ENCODE measurements at places on chromosomes 5 and 9.

GRCh38 chr5:132277256-132277655 lies 16.9 kb upstream of the SLC22A4 start:
- H3K27me3 ChIP-seq, result peaks cover 21% of the 10 kb centered on the region
- peaks cover 6% of the 10 kb centered on the region for H3K4me1 ChIP-seq
- H3K4me3 ChIP-seq, result no peak overlapping the region
- no peak for DNase-seq
- no peak overlapping the region for H3K27ac ChIP-seq
- no peaks in the 10 kb centered on the region for H3K36me3 ChIP-seq

- no peaks in the 10 kb centered on the region for H3K4me1 ChIP-seq
- H3K4me3 ChIP-seq, result no peak overlapping the region
- H3K27ac ChIP-seq, result no peak overlapping the region
- no peak for DNase-seq
These were observed 20.5 kb upstream of the TXN start for GRCh38 chr9:110276781-110277180.

GRCh38 chr9:33124751-33125381 lies 42.3 kb downstream of the B4GALT1 start:
- no peak overlapping the region for H3K4me3 ChIP-seq
- no peak for DNase-seq
- H3K36me3 ChIP-seq, result peaks cover 62% of the 10 kb centered on the region
- peak overlapping the region; percentile 2 for H3K27ac ChIP-seq

DNA sequence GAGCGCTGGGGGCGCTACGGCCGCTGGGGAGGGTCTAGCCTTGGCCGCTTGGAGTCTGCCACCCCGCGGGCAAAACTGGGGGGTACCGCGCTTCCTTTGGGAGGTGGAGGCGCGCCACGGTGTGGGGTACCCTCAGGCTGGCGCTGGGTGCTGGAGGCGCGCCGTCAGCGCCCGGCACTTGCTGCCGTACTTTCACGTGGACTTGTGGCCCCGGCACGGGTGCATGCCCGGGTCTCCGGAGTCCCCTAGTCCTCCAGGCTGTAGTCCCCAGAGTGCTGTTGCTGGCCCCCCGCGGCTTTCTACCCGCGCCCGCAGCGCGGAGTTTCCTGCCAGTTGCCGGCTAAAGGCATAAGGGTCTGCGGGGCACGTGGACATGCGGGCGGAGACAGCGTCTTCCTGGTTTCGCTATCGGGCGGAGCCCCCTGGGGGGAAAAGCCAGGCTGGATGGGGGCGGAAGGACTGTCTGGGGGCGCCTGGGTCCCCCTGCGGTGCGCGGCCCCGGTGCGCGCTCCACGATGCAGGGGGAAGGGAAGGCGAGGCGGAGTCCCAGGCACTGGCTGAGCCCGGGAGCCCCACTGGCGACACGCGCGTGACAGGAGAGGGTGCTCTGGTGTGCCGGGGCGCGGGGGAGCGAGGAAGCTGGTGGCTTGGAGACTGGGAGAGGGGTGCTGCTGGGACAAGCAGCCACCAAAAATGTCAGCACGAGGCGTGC lies 666 bp downstream of the PPARGC1B start:
- H3K27ac ChIP-seq, result no peak overlapping the region
- DNase-seq, result peak; percentile 47
- H3K27me3 ChIP-seq, result peaks cover 10% of the 10 kb centered on the region
- peaks cover 4% of the 10 kb centered on the region for H3K4me1 ChIP-seq
- H3K36me3 ChIP-seq, result no peaks in the 10 kb centered on the region
- peak overlapping the region; percentile 82 for H3K4me3 ChIP-seq

- H3K4me1 ChIP-seq, result no peaks in the 10 kb centered on the region
- no peak overlapping the region for H3K4me3 ChIP-seq
- DNase-seq, result no peak
- no peaks in the 10 kb centered on the region for H3K36me3 ChIP-seq
These were observed 142.4 kb downstream of the YIPF5 start for GRCh38 chr5:144028058-144028457.

GRCh38 chr9:127058645-127059021 lies 63.8 kb downstream of the ANGPTL2 start:
- no peak overlapping the region for H3K4me3 ChIP-seq
- DNase-seq, result no peak
- peaks cover 28% of the 10 kb centered on the region for H3K4me1 ChIP-seq
- H3K36me3 ChIP-seq, result no peaks in the 10 kb centered on the region

DNA sequence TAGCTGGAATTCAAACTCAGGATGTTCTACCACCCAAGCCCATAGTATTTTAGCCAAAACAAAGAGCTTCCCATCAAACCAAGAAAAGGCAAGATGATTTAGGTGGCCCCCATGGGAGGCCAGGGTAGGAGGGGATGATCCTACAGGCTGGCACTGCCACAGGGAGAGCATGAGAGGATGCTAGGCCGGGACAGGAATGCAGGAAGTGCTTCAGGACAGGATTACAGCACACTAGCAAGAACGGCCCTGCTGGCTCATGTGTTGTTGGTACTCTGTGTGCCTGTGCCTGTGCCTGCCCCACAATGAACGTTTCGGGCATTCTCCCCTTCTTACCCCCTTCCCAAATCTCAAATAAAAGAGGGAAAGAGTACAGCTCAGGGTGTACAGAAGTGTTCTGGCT lies 110.7 kb upstream of the TRIM32 start:
- no peak overlapping the region for H3K4me3 ChIP-seq
- no peak for DNase-seq
- no peaks in the 10 kb centered on the region for H3K27me3 ChIP-seq
- H3K4me1 ChIP-seq, result no peaks in the 10 kb centered on the region
- no peak overlapping the region for H3K27ac ChIP-seq
- no peaks in the 10 kb centered on the region for H3K36me3 ChIP-seq

DNA sequence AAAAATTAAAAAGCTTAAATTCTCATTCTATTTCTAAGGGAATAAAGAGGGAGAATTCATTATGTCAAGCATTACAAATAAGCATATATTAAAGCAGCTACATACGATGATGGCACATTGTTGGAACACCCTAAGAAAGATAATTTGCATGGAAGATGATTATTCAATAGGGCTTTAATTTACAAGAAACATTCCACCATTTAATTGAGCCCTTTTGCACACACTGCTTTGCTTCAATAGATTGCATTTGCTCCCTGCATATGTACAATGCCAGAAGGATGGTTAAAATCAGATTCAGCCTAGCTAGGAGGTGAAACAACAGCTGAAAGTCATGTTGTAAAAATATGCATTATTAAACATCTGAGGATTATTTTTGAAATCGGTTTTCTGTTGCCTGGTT lies 21.8 kb downstream of the KIAA1958 start:
- no peak for DNase-seq
- H3K4me1 ChIP-seq, result no peaks in the 10 kb centered on the region

GRCh38 chr9:97907046-97907445 lies 15.3 kb downstream of the TRMO start:
- peak overlapping the region; percentile 99 for H3K27ac ChIP-seq
- peaks cover 50% of the 10 kb centered on the region for H3K36me3 ChIP-seq
- H3K27me3 ChIP-seq, result no peaks in the 10 kb centered on the region

- peak overlapping the region; percentile 68 for H3K4me3 ChIP-seq
- H3K4me1 ChIP-seq, result peaks cover 12% of the 10 kb centered on the region
- no peak for DNase-seq
- peaks cover 9% of the 10 kb centered on the region for H3K27me3 ChIP-seq
- H3K36me3 ChIP-seq, result no peaks in the 10 kb centered on the region
These were observed 90.3 kb downstream of the MRPL36 start for GRCh38 chr5:1709171-1709803.

GRCh38 chr5:27474047-27474309 lies 435.6 kb upstream of the CDH9 start:
- DNase-seq, result no peak
- no peaks in the 10 kb centered on the region for H3K36me3 ChIP-seq
- H3K27me3 ChIP-seq, result no peaks in the 10 kb centered on the region
- H3K4me1 ChIP-seq, result no peaks in the 10 kb centered on the region
- H3K4me3 ChIP-seq, result no peak overlapping the region
- H3K27ac ChIP-seq, result no peak overlapping the region

DNA sequence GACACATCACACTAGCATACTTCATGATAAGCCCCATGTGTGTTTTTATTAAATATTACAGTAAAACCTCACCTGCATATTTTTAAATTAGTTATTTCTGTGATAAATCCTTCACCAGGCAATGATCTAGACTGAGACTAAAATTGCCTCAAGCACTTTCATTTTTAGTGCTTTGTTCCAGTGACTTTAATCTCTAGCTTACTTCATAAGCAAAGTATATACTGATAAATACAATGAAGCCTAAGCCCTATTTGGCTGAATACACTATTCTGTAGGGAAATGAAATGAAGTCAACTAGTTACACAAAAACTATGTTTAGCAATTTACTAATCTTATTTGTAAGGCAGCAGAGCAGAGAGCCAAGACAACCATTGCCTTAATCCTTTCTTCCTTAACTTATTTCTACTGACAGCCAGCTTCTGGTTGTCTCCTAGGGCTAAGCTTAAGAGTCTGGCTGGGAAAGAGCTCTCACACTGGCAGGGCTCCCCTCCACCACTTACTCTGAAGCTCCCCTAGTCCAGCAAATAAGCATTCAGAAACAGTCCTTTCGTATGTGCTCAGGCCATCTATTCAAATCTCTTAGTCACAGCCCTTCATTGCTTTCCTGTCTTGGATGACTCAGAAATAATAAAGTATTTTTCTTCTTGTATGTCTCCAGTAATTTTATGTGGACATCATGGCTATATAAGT lies 31.4 kb upstream of the MTAP start:
- no peaks in the 10 kb centered on the region for H3K36me3 ChIP-seq
- no peak for DNase-seq
- no peaks in the 10 kb centered on the region for H3K4me1 ChIP-seq
- no peak overlapping the region for H3K27ac ChIP-seq
- peaks cover 50% of the 10 kb centered on the region for H3K27me3 ChIP-seq
- H3K4me3 ChIP-seq, result no peak overlapping the region

DNA sequence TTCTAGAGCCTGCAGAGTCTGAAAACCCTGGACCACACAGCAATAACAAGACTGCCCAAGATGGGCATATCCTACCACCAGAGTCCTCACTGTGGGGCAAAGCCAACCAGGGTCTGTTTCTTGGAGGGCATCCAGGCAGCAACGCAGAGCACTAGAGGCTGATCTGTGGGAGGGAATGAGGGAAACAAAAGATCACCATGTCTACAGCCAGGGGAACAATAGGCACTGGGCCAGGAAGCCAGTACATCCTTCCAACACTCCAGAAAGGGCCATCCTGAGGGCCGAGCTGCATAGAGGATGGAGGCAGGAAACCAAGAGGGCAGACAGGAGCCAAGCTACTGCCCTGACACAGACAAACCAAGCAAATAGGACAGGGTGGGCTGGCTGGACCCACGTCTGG lies 416.1 kb upstream of the IRX4 start:
- no peak for DNase-seq
- no peaks in the 10 kb centered on the region for H3K27me3 ChIP-seq
- no peaks in the 10 kb centered on the region for H3K36me3 ChIP-seq
- no peak overlapping the region for H3K27ac ChIP-seq
- H3K4me1 ChIP-seq, result no peaks in the 10 kb centered on the region
- H3K4me3 ChIP-seq, result no peak overlapping the region

- no peaks in the 10 kb centered on the region for H3K27me3 ChIP-seq
- no peak for DNase-seq
- no peak overlapping the region for H3K4me3 ChIP-seq
- no peaks in the 10 kb centered on the region for H3K4me1 ChIP-seq
- no peak overlapping the region for H3K27ac ChIP-seq
These were observed 886.8 kb upstream of the SEMA6A start for GRCh38 chr5:117461403-117461802.

DNA sequence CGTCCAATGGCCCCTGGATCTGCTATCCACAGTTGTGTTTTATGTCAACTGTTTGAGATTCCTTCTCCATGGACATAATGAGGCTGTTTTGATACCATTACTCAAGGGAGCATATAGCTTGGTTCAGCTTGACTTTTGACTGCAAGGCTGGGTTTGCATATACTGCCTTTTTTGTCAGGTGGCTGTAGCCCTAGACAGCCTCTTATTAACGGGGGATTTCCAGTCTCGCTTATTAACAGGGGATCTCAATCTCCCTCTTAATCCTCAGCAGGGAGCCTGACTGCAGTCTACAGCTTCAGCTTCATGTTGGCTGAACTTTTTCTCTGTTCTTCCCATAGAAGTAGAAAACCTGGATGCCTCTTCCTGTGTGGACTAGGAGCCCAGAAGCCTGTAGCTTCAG lies 73.7 kb upstream of the TNC start:
- no peaks in the 10 kb centered on the region for H3K36me3 ChIP-seq
- H3K4me3 ChIP-seq, result no peak overlapping the region
- DNase-seq, result no peak
- H3K27me3 ChIP-seq, result peaks cover 29% of the 10 kb centered on the region
- peaks cover 2% of the 10 kb centered on the region for H3K4me1 ChIP-seq
- H3K27ac ChIP-seq, result no peak overlapping the region

DNA sequence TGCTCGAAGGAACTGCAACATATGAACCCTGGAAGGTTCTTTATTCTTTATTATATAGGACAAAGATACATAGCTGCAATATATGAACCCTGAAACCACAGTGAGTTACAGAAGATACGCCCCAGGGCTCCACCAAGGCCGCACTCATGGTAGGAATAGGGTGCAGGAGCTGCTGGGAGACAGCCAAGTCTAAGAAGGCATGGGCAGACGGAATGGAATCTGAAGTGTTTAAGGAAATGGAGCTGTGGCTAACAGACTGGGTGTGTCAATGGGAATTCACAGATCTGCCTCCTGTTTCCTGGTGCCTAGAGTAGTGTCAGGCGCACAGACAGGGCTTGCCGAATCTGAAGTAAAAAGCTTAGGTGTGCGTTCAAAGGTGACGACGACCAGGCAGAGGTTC lies 286.4 kb downstream of the DENND1A start:
- H3K4me3 ChIP-seq, result no peak overlapping the region
- H3K27me3 ChIP-seq, result peaks cover 10% of the 10 kb centered on the region
- H3K4me1 ChIP-seq, result peaks cover 21% of the 10 kb centered on the region
- no peak for DNase-seq

DNA sequence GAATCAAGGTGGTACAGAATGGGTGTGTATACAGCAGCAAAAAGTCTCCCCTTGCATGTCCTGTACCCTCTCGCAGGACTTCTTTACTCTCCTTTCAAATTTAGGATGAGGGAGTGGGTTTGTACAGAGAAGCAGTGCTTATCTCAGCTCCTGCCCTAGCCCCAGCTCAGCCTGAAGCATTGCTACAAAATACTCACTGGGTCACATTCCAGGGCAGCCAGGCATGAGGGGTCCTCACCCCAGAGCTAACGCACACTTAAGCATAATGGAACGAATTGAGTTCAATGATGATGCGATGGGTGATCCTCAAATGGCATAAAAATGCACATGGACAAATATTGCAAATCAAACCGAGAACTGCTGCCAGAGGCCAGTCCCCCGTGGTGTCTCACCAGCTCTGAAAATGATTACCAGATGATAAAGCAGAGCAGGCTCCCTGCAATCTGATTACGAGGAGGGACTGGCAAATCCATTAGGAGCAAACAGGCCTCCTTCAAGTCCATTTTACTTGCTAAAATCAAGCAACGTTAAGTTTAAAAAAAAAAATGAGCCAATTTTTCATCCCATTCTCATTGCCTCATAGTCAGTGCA lies 231.6 kb upstream of the TAS2R1 start:
- DNase-seq, result no peak
- H3K36me3 ChIP-seq, result no peaks in the 10 kb centered on the region
- H3K4me3 ChIP-seq, result no peak overlapping the region
- H3K4me1 ChIP-seq, result no peaks in the 10 kb centered on the region

DNA sequence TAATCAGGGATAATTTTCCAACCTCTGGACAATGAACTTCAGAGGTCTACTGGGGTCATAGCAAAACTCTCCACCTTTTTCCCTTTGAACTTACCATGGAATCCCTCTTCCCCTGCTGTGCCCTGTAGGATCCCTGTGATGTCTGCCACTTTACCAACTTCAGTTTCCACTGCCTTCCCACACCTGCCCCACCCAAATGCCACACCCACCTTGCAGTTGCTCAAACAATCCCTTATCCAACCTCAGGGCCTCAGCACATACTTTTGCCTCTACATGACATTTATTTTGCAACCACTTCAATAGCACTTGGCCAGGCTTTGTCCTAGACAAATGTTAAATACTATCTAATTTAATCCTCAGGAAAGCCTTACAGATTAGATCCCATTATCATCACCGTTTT lies 463.7 kb upstream of the WWC1 start:
- no peak for DNase-seq
- H3K4me3 ChIP-seq, result no peak overlapping the region
- no peaks in the 10 kb centered on the region for H3K4me1 ChIP-seq

All from activated CD4-positive, alpha-beta memory T cell treated with anti-CD3 and anti-CD28 coated beads, Interleukin-2, amount 10 ng/mL, durations not matched to agents 7 days and 5 days (primary cell).